ENCODE measurements at places on chromosomes 13 and 19.

- peak; percentile 70 for DNase-seq
Observed at GRCh38 chr19:4768934-4769777, 22.4 kb upstream of the FEM1A start.

GRCh38 chr19:21321134-21321533, 8.1 kb downstream of the ZNF708 start:
- no peak for DNase-seq

DNA sequence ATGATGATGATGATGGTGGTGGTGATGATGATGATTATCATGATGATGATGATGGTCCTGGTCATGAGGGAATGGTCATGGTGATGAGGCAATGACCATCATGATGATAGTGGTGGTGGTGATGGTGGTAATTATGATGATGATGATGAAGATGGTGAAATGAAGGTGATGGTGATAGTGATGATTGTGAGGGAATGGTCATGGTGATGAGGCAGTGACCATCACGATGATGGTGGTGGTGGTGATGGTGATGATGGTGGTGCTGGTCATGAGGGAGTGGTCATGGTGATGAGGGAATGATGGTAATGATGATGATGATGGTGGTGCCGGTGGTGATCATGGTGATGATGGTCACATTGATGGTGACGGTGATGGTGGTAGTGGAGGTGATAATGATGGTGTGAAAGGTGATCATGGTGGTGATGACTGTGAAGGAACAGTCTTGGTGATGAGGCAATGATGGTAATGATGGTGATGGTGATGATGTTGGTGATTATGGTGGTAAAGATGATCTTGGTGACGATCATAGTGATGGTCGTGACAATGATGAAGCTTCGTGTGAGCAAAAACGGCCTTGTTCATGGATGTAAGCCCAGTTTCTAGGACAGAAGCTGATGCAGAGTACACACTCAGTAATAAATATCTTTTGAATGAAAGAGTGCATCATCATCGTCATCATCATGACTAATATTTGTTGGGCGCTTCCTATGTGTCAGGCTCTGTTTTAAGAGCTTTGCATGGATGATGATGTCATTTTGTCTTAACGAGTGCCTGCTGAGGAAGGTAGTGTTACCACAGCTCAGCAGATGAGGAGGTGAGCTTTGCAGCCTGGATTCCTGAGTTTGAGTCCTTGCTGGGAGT, 17.3 kb downstream of the SBK2 start:
- DNase-seq = no peak

GRCh38 chr13:35025314-35025713, 83.2 kb downstream of the NBEA start:
- no peak for DNase-seq

- no peak for DNase-seq
Observed at GRCh38 chr19:41876847-41877832, at the start of gene CD79A. TSS of gene CD79A (plus strand) at chr19:41877279. CDS start at chr19:41877305, 26 bp downstream.

DNA sequence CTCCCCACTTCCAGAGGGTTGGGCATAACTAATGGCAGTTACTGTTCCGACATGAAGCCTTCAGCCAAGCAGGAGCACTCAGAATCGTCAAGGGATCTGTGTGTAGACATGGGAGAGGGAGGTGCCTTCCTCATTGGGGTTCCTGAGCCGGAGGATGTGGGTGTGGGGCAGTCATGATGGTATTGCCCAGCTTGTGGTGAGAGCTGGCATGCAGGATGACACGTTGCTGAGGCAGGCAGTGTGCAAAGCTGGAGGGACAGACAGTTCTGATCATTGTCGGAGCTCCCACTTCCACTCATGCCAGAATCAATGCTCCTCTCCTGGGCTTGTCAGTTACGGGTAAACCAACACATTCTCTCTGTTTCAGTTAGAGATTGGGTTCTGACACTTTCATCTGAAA, 83.9 kb upstream of the TSC22D1 start:
- DNase-seq = no peak

DNA sequence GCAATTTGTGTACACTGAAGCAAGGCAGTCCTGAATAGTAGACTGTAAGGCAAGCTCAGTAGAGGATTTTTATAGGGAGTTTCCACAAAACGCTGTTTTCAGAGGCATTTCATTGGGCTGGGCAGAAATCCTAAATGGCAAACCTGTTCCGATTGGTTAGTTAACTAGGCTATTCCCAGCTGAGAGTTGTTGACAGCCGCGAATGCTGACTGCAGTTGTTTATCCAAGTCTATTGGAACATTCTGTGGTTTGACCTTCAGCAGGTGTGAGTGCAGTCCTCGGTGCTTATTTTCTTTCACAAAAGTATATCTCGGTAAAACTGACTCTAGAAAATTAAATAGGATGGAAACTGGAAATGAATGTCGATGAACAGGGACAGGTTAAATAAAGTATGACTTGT, 45.4 kb downstream of the TPT1 start:
- DNase-seq = no peak

- no peak for DNase-seq
Observed at GRCh38 chr19:4338441-4339355, at the start of gene STAP2. TSS of gene STAP2 (minus strand) at chr19:4338827. CDS start at chr19:4338753, 74 bp downstream.

DNA sequence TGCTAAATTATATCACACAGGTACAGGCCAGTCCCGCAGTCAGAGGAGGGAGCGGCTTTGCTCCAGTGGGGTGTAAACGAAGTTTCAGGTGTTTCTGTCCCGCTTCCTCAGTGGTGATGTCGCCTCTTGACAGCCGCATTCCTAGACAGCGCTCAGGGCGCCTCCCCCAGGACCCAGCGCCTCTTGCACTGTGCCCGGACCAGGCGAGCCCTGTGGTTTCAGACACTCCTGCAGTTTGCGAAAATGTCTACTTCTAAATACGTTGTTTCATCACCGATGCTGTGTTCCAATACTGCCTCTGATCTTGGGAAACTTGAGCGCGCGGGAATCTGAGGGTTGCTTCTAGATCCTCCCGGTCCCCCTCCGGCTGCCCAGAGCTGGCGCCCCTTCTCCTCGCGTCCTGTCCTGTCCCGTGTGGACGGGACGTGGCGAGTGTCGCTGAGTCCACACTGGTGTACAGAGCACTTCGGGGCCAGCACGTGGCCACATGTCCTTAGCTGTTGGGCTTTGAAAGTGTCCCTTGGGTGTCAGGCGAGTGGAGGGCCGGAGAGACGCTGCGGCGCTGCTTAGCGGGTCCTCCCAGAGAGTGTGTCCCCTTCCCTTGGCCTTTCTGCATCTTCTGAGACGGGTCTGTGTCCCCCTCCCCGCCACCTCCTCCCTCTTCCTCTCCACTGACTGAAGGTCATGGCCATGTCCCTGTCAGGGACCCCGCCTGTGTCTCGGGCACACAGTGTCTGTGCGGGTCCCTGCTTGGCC, 14.6 kb upstream of the RPS15 start:
- no peak for DNase-seq

Data from T1000 (cell line).